ENCODE measurements at places on chromosomes 4 and X.

- no peak for DNase-seq
Measured at GRCh38 chrX:1011691-1012283, 200.7 kb downstream of the CRLF2 start.

DNA sequence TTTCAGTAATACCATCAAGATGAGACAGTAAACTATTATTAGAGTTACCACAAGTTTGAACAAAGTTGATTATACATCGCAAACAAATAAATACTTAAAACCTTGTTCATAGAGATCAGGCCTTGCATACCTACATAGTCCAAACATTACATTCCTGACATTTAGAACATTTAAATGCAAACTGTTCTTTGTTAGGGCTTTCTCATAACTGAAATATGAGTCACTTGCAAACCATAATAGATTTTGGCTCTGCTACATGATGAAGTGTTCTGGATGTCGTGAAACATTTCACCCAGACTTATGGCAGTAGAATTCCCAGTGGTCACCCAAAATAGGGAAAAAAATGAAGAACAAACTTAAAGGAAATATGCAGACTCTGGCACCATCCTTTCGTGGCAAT is 75.0 kb downstream of the FAT4 start:
- DNase-seq = no peak

- no peak for DNase-seq
Measured at GRCh38 chrX:129772796-129773431, 6.8 kb upstream of the SASH3 start.

DNA sequence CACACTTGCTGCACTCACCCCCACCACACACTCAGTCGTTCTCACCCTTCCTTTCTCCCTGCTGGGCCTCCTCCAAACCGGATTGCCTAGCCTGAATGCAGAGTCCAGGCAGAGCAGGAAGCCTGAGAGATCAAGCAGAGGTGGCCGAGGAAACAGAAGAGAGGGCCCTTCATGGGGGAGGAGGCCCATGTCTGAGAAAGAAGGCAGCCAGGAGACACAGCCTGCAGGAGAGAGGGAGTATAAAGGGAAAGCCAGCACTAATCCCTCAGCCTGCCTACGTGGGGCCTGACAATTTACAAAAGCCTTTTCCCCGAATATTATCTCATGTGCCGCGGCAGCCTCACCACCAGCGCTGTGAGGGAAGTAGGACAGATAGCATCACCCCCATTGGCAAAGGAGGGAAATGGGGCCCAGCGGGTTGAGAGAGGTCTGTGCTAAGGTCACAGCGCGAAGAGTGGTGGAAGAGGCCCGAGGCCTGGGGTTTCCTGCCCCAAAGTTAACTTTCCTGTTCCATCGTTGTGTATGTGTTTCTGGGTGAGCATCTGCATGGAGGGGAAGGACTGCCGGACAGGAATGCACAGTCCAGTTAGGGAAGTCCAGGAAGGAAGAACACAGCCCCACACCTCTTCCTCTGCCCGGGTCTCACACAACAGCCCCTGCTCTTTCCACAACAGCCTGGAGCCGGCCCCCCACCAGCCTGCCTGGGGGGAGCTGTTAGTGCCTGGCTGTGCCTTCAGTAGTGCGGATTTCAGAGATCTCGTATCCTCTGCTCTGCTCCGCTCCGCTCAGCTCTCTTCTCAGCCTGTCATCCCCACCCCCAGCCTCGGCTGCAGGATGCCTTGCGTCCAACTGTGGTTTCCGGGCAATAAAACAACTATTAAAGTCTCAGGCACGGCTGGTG is 50.9 kb upstream of the BCOR start:
- no peak for DNase-seq

GRCh38 chrX:71250841-71251240 is 3.1 kb downstream of the ZMYM3 start:
- DNase-seq = no peak

GRCh38 chrX:130676861-130677260 is 226.1 kb downstream of the ENOX2 start:
- DNase-seq = no peak

DNA sequence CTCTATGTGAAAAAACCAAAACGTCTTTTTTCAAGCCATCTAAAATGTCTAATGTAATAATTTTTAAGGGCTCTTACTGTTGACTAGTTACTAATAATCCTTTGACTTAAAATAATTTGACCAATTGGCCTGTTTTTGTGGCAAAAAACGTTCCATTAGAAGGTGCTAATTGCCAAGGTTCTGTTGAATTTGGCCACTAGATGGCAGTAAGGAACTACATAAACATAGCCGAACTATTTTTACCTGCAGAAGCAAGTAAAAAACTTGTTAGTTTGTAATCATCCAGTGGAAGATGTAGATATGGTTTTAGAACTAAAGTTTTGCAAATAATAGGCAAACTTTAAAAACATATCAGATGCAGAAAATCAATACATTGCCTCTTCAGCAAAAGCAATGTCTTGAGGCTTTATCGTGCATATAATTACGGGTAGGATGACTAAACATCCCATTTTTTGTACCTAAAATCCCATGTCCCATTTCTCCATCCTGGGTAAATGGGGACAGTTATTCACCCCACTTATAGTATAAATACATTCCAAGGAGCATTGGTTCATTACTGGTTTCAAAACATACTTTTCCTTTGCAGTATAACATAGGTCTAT is 57.6 kb downstream of the PROM1 start:
- no peak for DNase-seq

DNA sequence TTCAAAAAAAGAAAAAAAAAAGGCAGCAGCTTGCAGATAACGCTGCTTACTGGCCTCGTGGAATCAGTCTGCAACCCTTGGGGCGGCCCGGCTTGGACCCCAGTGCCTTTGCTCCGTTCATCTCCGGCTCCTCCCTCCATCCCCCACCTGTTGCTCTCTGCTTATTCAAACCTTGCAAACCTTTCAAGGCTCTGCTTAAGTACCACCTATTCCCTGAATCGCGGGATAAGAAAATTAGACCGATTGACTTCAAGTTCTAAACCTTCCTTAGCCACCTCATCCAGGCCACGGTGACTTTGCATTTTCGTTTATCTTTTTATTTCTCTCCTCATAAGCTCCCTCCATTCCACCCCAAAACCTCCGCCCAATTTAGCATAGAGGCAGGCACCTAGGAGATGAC is 1.4 kb upstream of the PHKA1 start:
- no peak for DNase-seq

- no peak for DNase-seq
Measured at GRCh38 chr4:150136481-150136880, 58.2 kb downstream of the DCLK2 start.

DNA sequence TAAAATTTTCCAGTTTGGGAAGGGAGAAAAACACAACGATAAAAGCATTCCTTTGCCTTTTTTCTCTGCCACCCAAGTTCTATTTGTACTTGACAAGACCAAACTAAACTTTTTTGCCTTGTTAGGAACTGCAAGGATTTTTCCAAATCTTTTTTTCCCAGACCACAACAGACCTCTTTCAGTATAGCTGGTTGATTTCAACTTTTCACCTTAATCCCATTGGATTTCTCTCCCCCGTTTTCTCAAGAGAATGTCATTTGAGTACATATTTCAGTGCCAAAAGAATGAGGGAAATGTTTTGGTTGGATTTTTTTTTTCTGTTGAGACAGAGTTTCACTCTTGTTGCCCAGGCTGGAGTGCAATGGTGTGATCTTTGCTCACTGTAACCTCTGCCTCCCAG is 18.5 kb upstream of the SGMS2 start:
- no peak for DNase-seq

DNA sequence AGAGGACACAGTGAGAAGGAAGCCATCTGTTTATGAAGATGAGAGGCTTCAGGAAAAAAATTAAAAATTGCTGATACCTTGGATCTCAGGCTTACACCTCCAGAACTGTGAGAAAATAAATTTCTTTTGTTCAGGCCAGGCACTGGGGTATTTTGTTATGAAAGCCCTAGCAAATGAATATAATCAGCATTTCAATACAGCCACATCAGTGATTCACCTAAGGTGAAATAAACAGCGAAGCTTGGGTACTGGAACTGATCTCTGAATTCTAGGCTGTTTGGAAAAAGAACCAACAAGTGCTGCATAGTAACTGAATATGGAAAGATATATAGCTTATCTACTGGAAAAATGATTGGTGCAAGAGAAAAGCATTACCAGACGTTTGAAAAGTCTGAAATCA is 88.5 kb downstream of the PDS5A start:
- no peak for DNase-seq

GRCh38 chrX:120264341-120264740 is 13.7 kb downstream of the ZBTB33 start:
- no peak for DNase-seq

GRCh38 chr4:152776352-152776751 is 3.2 kb downstream of the TIGD4 start:
- no peak for DNase-seq

DNA sequence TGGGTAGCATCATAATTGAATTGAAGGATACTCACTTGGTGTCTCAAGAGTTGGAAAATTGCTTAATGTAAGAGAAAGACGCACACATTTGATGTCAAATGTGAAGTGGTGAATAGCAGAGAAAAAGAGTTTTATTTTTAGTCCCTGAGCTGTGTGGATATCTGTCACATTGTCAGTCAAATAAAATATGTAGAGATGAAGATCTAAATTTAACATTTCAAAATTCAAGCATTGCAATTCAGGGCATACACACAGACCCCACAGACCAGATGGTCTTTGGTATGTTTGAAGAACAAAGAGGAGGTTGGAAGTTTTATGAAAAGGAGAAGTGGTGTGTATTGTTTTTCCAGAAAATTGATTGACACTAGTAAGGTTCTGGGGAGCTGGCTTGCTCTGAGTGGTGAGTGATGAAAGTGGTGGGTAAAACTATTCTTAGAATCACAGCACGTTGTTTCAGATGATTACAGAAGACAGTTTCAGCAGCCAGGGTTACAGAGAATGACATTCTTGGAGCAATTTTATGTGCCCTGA is 44.9 kb upstream of the BBS12 start:
- no peak for DNase-seq

GRCh38 chr4:31968842-31969241 is 1248.7 kb downstream of the PCDH7 start:
- DNase-seq = no peak

DNA sequence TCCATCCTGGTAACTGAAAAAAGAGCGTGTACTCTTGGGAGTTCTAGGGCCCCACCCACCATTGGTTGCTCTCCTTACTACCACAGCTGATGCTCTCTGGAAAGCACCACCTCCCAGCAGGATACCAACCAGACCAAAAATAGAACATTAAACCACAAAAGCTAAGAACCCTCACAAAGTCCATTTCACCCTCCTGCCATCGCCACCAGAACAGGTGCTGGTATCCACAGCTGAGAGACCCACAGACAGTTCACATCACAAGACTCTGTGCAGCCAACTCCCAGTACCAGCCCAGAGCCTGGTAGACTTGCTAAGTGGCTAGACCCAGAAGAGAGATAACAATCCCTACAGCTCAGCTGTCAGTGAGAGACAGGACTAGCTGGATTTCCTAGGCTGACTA is 240.6 kb downstream of the PABPC4L start:
- DNase-seq = no peak
